ENCODE measurements at places on chromosomes 3 and 15.
A peak's percentile ranks its signal among the peaks of the same experiment; 100 is the strongest.

- no peak for DNase-seq
These were observed 49.2 kb downstream of the TASOR start for GRCh38 chr3:56633602-56634535.

GRCh38 chr3:49554633-49555265, 472 bp downstream of the BSN start:
- DNase-seq: peak; percentile 30

DNA sequence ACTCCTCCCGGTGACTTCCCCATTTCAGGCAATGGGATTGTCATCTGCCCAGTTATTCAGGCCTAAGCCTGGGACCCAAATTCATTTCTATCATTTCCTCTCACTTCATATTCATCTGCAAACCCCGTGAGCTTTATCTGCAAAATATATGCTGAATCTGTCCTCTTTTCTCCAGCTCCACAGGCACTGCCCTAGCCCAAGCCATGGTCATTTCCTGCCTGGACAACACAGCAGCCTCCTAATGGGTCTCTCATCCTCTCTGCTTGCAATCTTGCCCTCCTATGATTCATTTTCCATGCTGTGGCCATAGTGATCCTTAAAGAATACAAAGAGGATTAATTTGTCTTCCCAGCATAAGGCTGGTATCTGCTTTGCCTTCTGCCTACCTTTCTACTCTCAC, 6.1 kb downstream of the RBP2 start:
- DNase-seq: no peak

GRCh38 chr3:43194490-43195114, 88.7 kb upstream of the POMGNT2 start:
- DNase-seq: peak; percentile 14

GRCh38 chr3:167798443-167798842, 62.9 kb downstream of the SERPINI1 start:
- DNase-seq: no peak

DNA sequence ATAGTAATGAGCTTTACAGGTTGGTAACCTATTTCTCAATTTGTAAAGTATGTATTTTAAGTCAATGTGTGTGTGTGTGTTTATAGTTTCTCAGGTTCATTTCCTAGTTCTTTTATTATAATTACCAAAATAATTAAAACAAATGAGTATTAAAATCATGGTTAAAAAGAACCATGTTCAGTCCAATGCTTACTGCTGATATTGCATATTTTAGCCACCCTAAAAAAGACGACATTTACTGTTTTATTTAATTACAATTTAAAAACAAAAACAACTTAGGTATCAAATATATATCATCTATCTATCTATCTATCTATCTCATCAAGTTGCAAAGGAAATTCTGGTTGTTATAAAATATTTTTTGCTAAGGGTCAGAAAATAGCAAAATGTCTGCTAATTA, 203.3 kb downstream of the GBE1 start:
- no peak for DNase-seq

- DNase-seq: no peak
These were observed 57.4 kb upstream of the MYZAP start for GRCh38 chr15:57534281-57534680.

DNA sequence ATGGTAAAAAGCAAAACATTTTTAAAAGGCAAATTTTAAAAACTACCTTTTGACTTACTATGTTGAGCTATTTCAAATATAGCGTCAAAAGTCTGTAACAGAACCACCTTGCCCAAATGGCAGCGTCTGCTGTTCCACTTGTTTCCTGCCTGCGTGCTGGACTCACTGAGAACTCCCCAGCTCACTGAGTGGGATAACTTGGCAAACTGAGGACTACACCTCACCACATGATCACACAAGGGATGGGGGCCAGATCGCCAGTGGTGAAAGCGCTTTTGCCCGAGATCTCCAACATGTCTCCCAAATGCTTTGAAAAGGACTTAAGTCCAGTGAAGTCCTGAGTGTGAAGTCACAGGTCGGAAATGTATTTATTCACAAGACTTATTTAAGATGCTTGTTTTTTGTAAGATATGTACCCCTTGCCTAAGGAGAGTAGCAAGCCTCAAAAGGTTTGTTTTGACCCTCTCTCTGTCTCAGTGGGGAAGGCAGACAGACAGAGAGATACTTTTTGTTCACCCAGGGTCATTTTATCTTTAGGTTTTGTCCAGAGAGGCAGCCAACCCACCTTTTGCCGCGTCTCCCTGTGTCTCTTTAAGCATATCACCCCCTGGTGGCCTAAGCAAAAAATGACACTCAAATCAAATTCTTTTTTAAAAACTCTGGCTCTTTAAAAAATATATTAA, 192.6 kb downstream of the PDZRN3 start:
- DNase-seq: no peak

GRCh38 chr15:72796210-72796514, 12.6 kb upstream of the ADPGK start:
- no peak for DNase-seq

- no peak for DNase-seq
These were observed 24.2 kb downstream of the PXYLP1 start for GRCh38 chr3:141255846-141256261.

DNA sequence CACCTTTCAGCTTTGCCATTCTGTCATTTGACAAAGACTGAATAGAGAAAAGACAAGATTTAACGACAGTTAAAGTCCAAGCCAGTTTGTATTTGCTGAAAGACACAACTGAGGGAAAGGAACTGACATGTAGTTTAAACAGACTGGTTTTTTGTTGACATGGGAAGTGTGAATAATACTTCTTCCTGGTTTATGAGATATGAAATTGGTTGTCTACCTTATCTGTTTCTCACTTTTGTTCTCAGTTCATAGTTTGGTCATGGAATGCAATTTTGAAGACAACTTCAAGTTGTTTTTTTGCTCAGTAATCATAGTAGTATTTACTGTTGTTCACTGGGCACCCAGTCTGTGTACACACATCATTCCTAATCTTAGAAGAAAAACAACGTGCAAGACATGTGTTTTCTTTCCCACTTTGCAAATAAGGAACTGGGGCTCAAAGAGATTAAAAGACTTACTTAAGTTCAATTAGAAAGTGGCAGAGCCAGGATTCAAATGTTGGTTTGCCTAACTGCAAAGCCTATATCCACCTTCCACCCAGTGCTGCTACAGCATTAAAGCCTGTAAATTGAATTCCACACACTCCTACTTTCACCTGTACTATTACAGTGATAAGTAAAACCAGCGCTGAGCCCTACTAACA, 103.5 kb downstream of the LPP start:
- DNase-seq: no peak

DNA sequence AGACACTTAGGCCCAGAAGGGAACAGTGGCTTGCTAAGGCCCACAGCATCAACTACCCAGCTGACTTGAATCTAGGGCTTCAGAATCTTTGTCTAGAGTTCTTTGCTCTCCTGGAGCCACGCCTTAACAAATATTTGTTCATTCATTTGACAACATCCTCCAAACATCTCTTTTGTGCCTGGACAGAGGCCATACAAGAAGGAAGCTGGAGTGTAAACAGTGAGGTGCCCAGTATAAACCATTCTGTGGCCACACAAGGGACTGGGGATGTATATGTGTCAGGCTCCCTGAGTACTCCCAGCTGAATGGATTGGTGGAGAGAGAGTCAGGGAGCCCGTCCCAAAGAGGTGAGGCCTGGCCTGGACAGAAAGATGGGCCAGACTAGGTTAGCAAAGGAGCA, 3.4 kb downstream of the CIB2 start:
- no peak for DNase-seq

- DNase-seq: no peak
These were observed 2.0 kb upstream of the ST8SIA2 start for GRCh38 chr15:92391640-92392039.

DNA sequence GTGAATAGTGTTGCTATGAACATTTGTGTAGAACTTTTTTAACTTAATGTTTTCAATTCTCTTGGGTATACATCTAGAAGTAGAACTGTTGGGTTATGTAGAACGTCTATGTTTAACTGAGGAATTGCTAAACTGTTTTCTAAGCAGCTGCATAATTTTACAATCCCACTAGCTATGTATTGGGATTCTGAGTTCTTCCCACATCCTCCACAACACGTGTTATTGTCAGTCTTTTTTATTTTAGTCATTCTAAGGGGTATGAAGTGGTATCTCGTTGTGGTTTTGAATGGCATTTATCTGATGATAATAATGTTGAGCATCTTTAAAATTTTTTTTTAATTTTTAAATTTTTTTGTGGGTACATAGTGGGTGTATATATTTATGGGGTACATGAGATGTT, 55.0 kb upstream of the NPHP3 start:
- no peak for DNase-seq

DNA sequence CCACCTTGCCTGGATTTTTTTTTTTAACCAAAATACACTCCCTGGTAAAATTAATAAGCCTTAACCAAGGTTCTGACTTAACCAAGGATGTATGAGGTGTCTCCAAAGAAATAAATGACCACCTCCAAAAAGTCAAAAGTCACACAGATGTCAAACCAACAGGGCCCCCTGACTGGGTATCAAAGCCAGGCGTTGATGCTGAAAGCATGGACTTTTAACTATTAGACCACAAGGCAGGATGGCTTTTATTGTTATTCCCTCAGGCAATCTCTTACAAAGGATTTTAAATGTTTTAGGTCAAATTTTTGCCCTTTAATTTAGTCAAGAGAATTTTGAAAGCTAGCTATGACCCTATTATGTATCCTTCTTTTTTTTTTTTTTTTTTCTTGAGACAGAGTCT, 60.4 kb downstream of the OSTN start:
- no peak for DNase-seq

DNA sequence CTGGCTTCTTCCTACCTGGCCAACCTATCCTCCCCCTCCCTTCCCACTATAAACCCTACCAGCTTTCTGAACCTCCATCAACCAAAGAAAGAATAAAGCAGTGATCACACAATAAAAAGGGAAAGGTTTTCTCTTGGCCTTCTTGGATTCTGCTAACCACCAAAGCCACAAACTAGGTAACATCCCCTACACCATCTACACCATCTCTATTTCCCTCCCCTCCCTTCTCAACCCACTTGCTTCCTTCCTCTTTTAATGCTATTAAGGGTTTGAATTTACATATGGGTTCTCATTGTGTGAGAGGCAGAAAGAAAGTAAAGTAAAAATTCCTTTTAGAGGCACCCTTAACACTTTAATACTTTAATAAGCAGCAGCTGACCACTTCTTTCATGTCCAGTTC, 25.8 kb upstream of the RSL24D1 start:
- DNase-seq: no peak

DNA sequence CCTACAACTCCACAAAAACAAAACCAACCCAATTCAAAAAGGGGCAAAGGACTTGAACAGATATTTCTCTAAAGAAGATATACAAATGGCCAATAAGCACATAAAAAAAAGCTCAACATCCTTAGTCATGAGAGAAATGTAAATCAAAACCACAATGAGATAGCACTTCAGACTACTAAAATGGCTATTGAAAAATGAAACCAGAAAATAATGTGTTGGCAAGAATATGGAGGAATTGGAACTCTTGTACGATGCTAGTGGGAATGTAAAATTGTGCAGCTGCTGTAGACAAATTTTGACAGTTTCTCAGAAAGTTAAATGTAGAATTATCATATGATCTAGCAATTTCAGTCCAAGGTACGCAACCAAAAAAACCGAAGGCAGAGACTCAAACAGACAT, 29.0 kb downstream of the KY start:
- DNase-seq: no peak

DNA sequence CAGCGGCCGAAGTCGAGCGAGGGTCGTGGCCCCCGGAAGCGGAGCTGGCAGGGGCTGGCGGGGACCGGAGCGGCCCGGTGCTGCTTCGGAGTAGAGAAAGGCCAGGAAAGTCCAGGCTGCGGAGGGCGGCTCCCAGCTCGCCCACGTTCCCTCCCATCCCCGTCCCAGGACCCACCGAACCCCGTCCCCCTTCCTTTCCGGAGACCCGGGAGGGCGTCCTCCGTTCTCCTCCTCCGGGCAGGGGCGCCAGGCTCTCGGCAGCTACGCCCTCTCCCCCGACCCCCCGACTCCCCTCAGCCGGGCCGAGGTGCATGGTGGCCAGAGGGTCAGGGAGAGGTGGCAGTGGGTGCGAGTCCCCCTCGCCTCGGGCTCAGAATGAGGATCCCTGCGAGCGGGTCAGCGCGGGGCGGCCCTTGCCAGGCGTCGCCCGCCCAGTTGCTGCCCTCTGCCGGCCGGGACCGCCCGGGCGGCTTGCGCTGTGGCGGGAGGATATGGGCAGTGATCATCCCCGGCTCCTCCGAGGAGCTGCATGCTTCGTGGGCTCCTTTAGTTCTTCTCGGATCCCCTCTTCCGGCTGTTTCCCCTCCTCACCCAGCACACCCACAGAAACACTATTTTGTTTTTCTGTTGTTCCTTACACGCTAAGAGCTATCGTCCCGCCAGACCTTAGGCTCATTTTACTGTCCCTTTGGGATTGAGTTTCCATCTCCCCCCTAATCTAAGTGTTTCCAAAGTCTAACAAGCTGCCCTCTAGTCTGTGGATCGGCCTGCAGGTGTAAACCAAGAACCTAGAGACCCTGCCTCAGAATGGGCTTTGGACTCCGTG, 744 bp upstream of the ALDH1A2 start:
- peak; percentile 23 for DNase-seq

- DNase-seq: no peak
These were observed 133.0 kb downstream of the LRRK1 start for GRCh38 chr15:101052031-101052620.
